ENCODE measurements at places on chromosomes 3 and 15. TPM values are rescaled to one million over a fixed set of nuclear protein-coding genes. Genes with fewer than 3 reads are reported as not detected.
A peak's percentile ranks its signal among the peaks of the same experiment; 100 is the strongest.

- peak within 1 kb of the TSS; percentile 90 for H3K4me3 ChIP-seq
- no peaks in the 10 kb centered on the region for H3K36me3 ChIP-seq
- peak within 1 kb of the TSS; percentile 79 for H3K27ac ChIP-seq
- H3K4me1 ChIP-seq: peaks cover 4% of the 10 kb centered on the region
These were observed at the start of gene TTC23 for GRCh38 chr15:99249270-99249841. Gene TTC23 (minus strand): TSS chr15:99249581. CDS start chr15:99228712, 20,869 bp downstream.

- no peaks in the 10 kb centered on the region for H3K27me3 ChIP-seq
- no peak overlapping the region for H3K4me3 ChIP-seq
- no peak overlapping the region for H3K27ac ChIP-seq
- H3K4me1 ChIP-seq: peaks cover 8% of the 10 kb centered on the region
- no peaks in the 10 kb centered on the region for H3K36me3 ChIP-seq
- DNase-seq: peak; percentile 57
These were observed 19.8 kb upstream of the FGF12 start for GRCh38 chr3:192747145-192747544.

- no peaks in the 10 kb centered on the region for H3K27me3 ChIP-seq
- H3K36me3 ChIP-seq: peaks cover 82% of the 10 kb centered on the region
- no peak overlapping the region for H3K4me3 ChIP-seq
- DNase-seq: no peak
These were observed 31.3 kb upstream of the GATM start for GRCh38 chr15:45409596-45409995.

GRCh38 chr15:67865766-67866165, 25.9 kb upstream of the RNU6-1 start:
- peak; percentile 73 for DNase-seq
- no peak overlapping the region for H3K4me3 ChIP-seq
- peaks cover 3% of the 10 kb centered on the region for H3K4me1 ChIP-seq
- no peak overlapping the region for H3K27ac ChIP-seq
- peaks cover 6% of the 10 kb centered on the region for H3K27me3 ChIP-seq
- H3K36me3 ChIP-seq: no peaks in the 10 kb centered on the region

- H3K4me3 ChIP-seq: no peak overlapping the region
- no peak for DNase-seq
- no peaks in the 10 kb centered on the region for H3K36me3 ChIP-seq
- no peaks in the 10 kb centered on the region for H3K4me1 ChIP-seq
These were observed 112.9 kb downstream of the ADCY5 start for GRCh38 chr3:123336001-123336400.

DNA sequence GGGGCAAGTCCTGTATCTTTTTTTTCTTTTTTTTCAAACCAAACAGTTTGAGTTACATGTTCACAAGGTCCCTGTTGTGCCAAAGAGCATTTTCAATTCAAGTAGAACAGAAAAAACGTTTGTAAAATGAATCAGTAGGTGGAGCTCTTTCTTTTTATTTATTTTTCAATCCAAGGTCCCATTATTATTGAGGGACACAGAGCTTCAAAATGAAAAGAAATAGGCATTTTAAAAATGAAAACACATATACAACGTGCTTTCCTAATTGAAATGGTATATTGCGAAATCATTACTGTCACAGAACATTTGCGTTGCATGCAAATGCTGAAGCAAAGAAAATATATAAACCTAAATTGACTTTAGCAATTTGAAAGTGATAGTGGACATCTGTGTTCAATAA, 711.0 kb downstream of the MECOM start:
- peaks cover 6% of the 10 kb centered on the region for H3K4me1 ChIP-seq
- DNase-seq: no peak
- H3K4me3 ChIP-seq: no peak overlapping the region
- no peak overlapping the region for H3K27ac ChIP-seq
- no peaks in the 10 kb centered on the region for H3K27me3 ChIP-seq

DNA sequence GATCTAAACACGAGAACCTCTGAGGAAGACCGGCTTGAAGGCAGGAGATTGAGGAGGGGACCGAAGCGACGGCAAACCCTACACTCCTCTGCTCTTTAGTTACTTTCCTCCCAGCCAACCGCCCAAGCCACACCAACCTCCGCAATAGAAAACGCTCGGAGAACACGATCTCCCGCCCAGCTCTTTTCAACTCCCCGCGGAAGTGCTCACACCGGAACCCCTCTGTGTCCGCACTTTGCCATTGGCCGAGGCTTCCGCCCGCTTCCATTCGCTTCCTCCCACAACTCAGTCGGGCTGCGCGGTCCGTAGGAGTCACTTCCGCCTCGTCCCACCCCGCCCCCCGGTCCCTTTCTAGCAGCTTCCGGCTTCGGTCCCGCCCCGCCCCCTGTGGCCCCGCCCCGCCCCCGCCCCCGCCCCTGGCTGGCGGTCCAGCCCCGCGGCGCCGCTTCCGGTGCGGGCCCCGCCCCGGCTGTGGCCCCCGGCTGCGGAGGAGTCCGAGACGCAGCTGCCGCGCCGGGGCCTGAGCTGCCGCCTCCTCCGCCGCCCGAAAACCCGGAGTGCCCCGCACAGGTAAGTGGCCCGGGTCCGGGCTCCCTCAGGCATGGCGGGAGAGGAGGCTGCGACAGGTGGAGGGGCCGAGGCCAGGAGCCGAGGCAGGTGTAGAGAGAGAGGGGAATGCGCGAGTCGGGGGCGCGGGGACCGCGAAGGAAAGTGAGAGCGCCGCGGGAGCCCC, at the start of gene ARID3B:
ARID3B (plus strand) TSS at position 460 of the 733 bp plus-strand sequence. CDS start 2,717 bp downstream, outside the sequence.
- peak within 1 kb of the TSS; percentile 75 for H3K27ac ChIP-seq
- H3K36me3 ChIP-seq: peaks cover 17% of the 10 kb centered on the region
- no peaks in the 10 kb centered on the region for H3K27me3 ChIP-seq

GRCh38 chr3:120111898-120112297, 17.7 kb upstream of the GSK3B start:
- H3K4me1 ChIP-seq: no peaks in the 10 kb centered on the region
- H3K27me3 ChIP-seq: no peaks in the 10 kb centered on the region
- H3K27ac ChIP-seq: no peak overlapping the region
- H3K36me3 ChIP-seq: no peaks in the 10 kb centered on the region
- H3K4me3 ChIP-seq: no peak overlapping the region

GRCh38 chr3:172595664-172596393, 72.6 kb upstream of the TNFSF10 start:
- H3K36me3 ChIP-seq: no peaks in the 10 kb centered on the region
- no peak overlapping the region for H3K27ac ChIP-seq
- H3K27me3 ChIP-seq: no peaks in the 10 kb centered on the region
- H3K4me1 ChIP-seq: peaks cover 2% of the 10 kb centered on the region
- no peak for DNase-seq

The SIDT1 gene
- not detected for total RNA-seq

The CCR3 gene
- total RNA-seq: not detected

DNA sequence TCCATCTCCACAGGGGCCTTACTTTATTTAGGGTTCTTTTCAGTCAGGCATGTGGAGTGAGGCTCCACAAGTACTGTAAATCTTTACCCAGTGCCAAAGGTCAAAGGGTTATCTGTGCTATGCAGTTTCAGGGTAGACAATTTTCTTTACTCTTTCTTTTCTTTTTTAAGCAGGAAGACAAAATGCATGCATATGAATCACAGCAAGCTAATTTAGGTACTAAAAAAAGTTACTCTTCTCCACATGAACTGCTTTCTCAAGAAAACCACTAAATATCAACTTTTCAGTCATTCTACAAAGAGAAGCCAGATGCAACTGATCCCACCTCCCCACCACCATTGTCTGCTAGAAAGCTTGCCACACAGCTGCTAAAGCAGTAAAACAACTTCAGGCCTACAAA, 73.3 kb upstream of the PYGO1 start:
- no peaks in the 10 kb centered on the region for H3K36me3 ChIP-seq
- H3K27ac ChIP-seq: peak overlapping the region; percentile 83
- no peaks in the 10 kb centered on the region for H3K27me3 ChIP-seq
- H3K4me3 ChIP-seq: no peak overlapping the region

- no peaks in the 10 kb centered on the region for H3K36me3 ChIP-seq
- DNase-seq: peak; percentile 32
These were observed 118.6 kb upstream of the NR2E3 start for GRCh38 chr15:71691458-71692417.

The CCDC39 gene
- 0.25 TPM for total RNA-seq

GRCh38 chr15:69897061-69897460, 200.7 kb downstream of the TLE3 start:
- no peak overlapping the region for H3K27ac ChIP-seq
- no peak overlapping the region for H3K4me3 ChIP-seq
- H3K4me1 ChIP-seq: peaks cover 6% of the 10 kb centered on the region

GRCh38 chr3:161558236-161558635, 61.6 kb downstream of the OTOL1 start:
- H3K4me1 ChIP-seq: peaks cover 16% of the 10 kb centered on the region
- no peaks in the 10 kb centered on the region for H3K27me3 ChIP-seq
- DNase-seq: no peak
- no peak overlapping the region for H3K4me3 ChIP-seq
- H3K27ac ChIP-seq: peak overlapping the region; percentile 74
- no peaks in the 10 kb centered on the region for H3K36me3 ChIP-seq

DNA sequence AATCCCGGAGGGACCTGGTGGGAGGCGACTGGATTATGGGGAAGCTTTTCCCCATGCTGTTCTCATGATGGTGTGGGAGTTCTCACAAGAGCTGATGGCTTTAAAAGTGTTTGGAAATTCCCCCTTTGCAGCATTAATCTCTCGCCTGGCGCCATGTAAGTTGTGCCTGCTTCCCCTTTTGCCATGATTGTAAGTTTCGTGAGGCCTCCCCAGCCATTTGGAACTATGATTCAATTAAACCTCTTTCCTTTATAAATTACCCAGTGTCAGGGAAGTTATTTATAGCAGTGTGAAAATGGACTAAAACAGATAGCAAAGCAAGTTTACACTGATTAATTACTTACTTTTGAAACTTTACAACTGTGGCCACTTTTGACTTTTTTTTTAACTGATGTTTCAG, 10.6 kb upstream of the U2SURP start:
- DNase-seq: no peak
- no peak overlapping the region for H3K4me3 ChIP-seq
- H3K4me1 ChIP-seq: peaks cover 10% of the 10 kb centered on the region
- no peaks in the 10 kb centered on the region for H3K27me3 ChIP-seq

The SLC9C1 gene
- 0.66 TPM for total RNA-seq

- H3K27ac ChIP-seq: no peak overlapping the region
- no peaks in the 10 kb centered on the region for H3K36me3 ChIP-seq
- no peak for DNase-seq
- no peak overlapping the region for H3K4me3 ChIP-seq
- H3K27me3 ChIP-seq: no peaks in the 10 kb centered on the region
These were observed 96.6 kb downstream of the DNAJB8 start for GRCh38 chr3:128369881-128370642.

DNA sequence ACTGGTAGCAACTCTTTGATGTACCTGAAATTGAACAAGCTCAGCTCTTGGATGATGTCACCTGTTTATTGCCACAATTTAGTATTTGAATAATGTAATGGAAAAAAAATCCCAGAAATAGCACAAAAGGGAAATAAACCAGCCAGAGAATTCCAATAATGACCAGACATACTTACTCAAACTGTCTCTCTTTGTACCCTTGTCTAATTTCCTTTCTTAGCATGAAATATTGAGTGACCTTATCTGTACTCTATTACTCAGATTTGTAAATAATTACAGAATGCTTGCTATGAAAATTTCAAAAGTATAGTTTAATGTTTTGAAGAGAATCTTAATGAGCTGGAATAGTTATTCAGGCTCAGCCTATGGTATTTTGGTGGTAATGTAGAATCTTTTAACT, 555.4 kb upstream of the SGO1 start:
- H3K4me1 ChIP-seq: peaks cover 9% of the 10 kb centered on the region
- H3K4me3 ChIP-seq: no peak overlapping the region
- H3K36me3 ChIP-seq: no peaks in the 10 kb centered on the region
- H3K27me3 ChIP-seq: no peaks in the 10 kb centered on the region

The PDIA3 gene
- total RNA-seq: 589 TPM

The ASB14 gene
- not detected for total RNA-seq

The COLQ gene
- total RNA-seq: 7.3 TPM

- H3K27ac ChIP-seq: no peak overlapping the region
- no peaks in the 10 kb centered on the region for H3K4me1 ChIP-seq
These were observed 317.7 kb upstream of the ADAMTS9 start for GRCh38 chr3:65005486-65005885.

- H3K36me3 ChIP-seq: peaks cover 8% of the 10 kb centered on the region
- no peaks in the 10 kb centered on the region for H3K4me1 ChIP-seq
- DNase-seq: no peak
- H3K27ac ChIP-seq: peak overlapping the region; percentile 67
- H3K4me3 ChIP-seq: no peak overlapping the region
These were observed 42.0 kb downstream of the WHAMM start for GRCh38 chr15:82851306-82851850.

DNA sequence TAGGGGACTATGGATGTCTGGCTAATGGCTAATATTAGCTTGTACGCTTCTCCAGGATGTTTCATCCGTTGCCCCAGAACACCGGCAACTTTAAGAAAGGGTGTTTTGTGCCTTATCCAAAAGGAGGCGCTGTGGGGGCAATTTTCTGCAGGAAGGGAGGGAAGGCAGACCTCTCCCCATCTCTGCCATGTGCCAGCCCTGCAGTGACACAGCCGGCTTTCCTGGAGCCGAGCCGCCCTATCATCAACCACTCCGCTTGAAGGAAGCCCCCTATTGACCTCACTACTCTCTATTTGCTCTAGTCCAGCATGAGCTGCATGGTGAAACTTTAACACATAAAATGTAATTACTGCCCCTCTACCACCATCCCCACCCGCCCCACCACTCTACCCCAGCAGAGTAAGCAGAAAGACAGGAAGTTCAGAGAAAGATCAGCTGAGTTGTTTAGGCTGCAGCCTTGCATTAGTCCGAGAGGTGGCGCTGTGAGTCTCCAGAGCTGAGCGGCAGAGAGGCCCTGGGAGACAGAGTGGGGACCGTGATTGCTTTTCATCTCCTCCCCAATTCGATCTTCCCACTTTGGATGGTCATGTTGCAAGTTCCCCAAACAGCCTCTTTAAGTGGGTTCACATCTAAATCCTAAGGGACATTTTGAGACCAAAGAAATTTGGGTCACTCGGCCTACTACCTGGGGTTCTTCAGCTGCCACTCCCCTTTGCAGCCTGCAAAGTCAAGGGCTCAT, 24.5 kb upstream of the RAD18 start:
- H3K4me1 ChIP-seq: no peaks in the 10 kb centered on the region
- H3K27ac ChIP-seq: peak overlapping the region; percentile 21
- H3K36me3 ChIP-seq: no peaks in the 10 kb centered on the region
- no peaks in the 10 kb centered on the region for H3K27me3 ChIP-seq

GRCh38 chr3:135907422-135908165, 57.9 kb upstream of the PPP2R3A start:
- no peak overlapping the region for H3K4me3 ChIP-seq
- no peaks in the 10 kb centered on the region for H3K27me3 ChIP-seq
- DNase-seq: no peak
- no peak overlapping the region for H3K27ac ChIP-seq

GRCh38 chr15:92391640-92392039, 2.0 kb upstream of the ST8SIA2 start:
- H3K4me1 ChIP-seq: peaks cover 13% of the 10 kb centered on the region
- peaks cover 3% of the 10 kb centered on the region for H3K36me3 ChIP-seq
- peak; percentile 83 for DNase-seq
- no peak overlapping the region for H3K4me3 ChIP-seq

DNA sequence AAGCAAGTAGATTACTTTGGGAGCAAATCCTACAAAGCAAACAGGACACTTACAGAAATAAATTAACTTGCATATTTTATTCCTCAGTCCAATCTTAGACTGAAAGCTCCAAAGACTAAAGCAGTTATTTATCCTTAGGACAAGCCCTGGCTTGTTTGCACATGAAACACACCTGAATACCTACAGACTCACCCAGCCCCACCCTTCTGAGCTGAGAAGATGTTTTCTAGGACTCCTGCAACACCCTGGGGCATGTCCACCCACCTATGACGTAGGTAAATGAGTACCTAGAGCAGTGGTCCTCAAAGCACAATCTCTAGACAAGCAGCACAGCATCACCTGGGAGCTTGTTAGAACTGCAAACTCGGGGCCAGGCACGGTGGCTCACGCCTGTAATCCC, 80.8 kb downstream of the ANXA2 start:
- no peaks in the 10 kb centered on the region for H3K4me1 ChIP-seq
- no peak for DNase-seq
- H3K36me3 ChIP-seq: no peaks in the 10 kb centered on the region
- no peaks in the 10 kb centered on the region for H3K27me3 ChIP-seq
- no peak overlapping the region for H3K4me3 ChIP-seq

Data from endodermal cell (in vitro differentiated cells).